ENCODE measurements at places on chromosomes 13 and 19.
A peak's percentile ranks its signal among the peaks of the same experiment; 100 is the strongest.

GRCh38 chr19:3146677-3147100 is 10.9 kb downstream of the GNA15 start:
- DNase-seq = peak; percentile 52

DNA sequence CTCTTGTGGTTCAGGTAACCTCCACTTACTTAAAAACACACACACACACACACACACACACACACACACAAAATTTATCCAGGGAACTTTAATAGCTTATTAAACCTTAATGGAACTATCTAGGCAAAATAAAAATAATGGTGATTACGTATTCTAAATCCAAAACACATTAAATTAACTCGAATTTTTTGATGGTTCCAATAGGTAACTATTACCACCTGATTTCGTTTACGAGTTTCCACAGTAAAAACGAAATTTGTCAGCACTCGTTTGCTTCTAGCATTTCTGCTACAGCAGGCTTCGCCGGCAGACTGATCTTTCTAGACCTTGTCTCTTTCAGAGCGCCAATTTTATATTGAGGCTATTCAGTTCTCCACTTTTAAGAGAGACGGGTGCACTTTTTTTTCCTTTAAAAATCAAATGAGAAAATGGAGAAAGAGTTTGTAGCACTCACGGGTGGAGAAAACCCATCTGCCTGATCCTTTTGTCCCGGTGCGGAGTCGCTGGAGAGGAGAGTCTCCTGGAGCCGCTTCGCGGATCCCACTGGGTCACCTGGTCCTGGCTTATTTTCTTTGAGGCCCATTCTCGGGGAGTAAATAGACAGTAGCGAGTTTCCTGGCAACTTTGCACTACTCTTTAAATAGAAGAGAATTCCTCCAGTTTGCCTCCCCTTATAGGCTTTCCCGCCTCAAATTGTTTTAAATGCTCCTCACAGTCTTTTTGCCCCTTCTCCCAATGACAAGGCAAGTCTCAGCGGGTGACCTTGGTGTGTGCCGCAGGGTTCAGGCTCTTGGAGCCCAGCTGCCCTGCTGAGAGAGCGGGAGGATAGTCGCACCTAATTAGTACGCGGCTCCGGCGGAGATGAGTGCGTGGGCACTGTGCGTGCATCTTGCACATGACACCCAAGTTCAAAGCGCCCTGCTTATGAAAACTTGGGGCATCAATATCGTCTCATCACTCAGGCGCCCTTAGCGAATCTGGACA is 117.0 kb downstream of the KCNRG start:
- DNase-seq = no peak

- peak; percentile 15 for DNase-seq
These were observed 175.9 kb downstream of the IRS2 start for GRCh38 chr13:109610517-109610916.

- peak; percentile 41 for DNase-seq
These were observed 2.0 kb upstream of the KLF12 start for GRCh38 chr13:74136084-74136658.

- no peak for DNase-seq
These were observed 31.5 kb upstream of the SLC15A1 start for GRCh38 chr13:98783856-98784478.

- DNase-seq = no peak
These were observed 87.6 kb downstream of the RNF17 start for GRCh38 chr13:24851546-24851945.

GRCh38 chr13:100980171-100980570 is 305.6 kb upstream of the TMTC4 start:
- DNase-seq = no peak

GRCh38 chr13:76758738-76759137 is 127.5 kb downstream of the KCTD12 start:
- DNase-seq = no peak

- DNase-seq = no peak
These were observed 233.1 kb downstream of the POU4F1 start for GRCh38 chr13:78370231-78370630.

DNA sequence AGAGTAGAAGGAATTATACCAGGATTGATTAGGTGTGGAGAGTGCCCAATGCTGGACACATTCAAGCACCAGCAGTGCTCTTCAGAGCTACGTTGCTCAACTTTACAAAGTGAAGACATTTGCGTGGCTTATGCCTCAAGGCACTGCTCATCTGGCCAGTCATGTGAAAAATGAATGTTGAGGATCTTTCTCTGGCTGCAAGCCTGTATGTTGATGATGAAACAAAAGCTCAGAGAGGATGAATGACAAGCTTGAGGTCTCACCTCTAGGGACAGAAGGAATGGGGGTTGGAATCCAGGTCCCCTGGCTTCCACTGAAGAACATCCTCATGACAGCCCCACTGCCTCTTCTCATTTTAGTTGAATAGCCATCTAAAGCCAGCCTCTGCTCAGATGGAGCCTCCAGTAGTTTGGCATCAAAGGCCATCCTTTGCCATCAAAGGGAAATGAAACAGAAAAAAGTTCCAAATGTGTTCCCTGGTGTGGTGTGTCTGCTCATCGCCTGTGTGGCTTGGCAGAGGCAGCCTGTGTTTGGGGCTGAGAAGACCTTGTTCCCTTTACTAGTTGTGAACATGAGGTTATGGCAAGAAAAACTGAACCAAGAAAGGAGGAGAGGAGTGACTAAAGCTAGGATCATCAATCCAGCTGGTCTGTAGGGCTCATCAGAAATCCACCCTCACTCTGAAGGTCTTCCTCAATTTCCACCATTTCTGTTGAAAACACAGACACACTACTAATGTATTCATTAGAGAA is 114.0 kb upstream of the KL start:
- DNase-seq = no peak

DNA sequence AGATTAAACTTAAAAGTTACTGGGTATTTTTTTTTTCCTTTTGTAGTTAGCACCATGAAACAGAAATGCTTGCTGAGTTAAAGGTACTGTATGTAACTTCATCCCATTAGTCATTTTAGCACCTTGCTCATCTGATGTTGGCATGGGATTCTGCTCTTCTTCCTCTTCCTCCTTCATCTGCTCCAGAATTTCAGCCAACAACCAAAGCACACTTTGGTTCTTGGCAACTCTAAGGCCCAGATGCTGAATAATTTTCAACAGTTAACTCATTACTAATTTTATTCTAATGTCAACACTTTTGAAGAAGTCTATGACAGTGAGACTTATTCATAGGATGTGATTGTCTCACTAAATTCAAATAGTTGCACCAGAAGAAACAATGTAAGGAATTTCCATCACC is 359.2 kb downstream of the KCTD12 start:
- DNase-seq = no peak

- DNase-seq = no peak
These were observed 18.4 kb upstream of the CHST8 start for GRCh38 chr19:33603377-33603776.

DNA sequence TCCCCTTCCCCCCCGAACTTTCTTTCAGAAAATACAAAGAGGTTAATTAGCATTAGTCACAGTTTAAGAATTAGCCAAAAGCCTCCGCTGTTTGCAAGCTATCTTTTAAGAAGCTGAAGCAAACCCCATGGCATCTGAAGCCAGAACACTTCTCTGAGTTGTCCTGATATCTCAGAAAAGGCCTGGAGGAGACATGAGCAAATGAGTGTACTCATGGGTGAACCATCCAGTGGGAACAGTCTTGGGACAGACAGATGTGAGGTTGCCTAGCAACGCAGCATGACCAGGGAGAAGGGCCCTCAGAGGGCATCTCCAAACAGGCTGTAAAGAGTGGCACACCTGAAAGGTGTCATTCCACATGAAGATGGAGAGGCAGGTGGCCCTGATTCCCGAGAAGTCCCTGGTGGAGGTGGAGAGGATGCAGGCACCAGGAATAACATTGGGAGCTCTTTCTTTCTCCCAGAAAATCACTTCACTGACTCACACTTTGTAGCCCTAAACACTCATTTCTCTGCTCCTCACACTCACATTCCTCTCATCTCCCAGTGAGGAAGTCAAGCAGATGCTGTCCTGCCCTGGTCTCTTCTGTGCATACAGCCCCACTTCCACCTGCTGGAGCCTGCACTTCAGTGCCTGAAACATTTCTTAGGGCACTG is 87.0 kb upstream of the TSHZ3 start:
- DNase-seq = no peak

DNA sequence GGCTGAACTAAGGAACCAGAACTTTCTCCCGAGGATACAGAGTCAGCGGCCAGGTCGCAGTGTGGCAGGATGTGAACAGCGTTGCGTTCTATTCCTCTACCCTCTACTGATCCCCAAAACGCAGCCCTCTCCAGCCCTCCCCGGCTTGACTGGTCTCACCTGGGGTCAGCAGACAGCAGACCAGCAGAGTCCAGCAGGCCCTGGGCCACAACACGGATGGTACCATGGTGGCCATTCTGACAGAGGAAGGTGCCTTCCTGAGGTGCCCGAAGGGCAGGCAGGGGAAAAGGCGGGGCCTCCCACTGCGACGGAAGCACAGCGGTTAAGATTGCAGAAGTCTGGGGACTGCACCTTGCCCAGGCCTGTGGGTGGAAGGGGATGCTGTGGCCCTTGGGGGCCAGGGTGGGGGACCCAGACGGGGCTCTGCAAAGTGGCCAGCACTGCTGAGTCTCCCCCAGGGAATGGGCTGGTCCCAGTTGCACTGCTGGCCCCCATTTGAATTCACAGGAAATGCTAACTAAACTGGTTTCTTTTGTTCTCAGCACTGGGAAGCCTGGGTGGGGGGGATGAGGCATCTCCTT is at the start of gene ICAM3:
TSS of gene ICAM3 (minus strand) at position 245 of the 581 bp plus-strand sequence. CDS start at position 235, 10 bp downstream.
- peak; percentile 35 for DNase-seq

- no peak for DNase-seq
These were observed 117.4 kb downstream of the ESD start for GRCh38 chr13:46679369-46680120.

DNA sequence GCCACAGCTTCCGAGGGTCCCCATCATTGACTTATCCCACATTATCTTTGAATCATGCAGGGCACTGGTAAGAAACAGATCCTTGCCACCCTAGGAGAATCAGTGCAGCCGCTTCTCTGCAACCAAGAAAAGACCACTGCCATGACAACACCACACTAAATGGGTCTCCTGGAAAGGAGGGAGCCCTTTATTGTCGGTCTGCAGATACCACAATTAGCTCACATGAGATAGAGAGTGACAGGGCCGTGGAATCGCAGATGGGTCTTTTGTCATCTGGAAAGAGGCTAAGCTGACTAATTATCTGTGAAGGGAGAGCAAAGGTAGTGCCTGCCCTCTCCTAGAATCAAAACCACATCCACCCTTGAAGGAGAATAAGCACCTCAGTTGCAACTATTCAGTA is 178.3 kb upstream of the MYO16 start:
- DNase-seq = no peak

Data from effector memory CD4-positive, alpha-beta T cell (primary cell).